ENCODE measurements at places on chromosomes 7 and 10.

GRCh38 chr10:95864906-95865813, 42.6 kb upstream of the CC2D2B start:
- DNase-seq: no peak

GRCh38 chr10:102970562-102971340, 52.7 kb downstream of the CNNM2 start:
- no peak for DNase-seq

DNA sequence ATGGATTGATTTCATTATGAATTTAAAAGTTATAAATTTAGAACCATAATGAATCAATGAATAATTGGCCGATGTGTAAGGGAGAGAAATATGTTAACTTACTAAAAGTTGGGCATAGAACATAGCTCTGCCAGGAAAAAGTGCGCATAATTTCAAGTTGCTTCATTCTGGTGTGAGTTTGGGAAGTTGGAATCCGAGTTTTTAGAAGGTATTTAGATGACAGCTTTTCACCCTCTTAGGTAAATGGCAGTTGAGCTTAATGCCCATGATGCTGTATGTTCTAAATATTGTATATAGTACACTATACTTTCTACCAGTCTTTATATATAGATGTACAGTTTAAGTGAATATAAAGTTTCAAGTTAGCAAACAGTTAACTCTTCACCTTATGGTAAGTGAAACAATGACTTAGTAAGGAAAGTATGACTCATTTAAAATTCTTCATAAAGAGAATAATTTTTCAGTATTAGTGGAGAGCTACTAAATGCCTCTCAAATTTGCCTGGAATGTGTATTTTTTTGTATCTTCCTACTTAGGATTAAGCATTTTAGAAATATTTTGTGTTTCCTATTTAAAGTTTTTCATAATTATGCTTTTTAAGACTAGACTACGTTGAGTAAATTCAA, 1.6 kb downstream of the C1GALT1 start:
- no peak for DNase-seq

GRCh38 chr10:30962522-30962921, 69.1 kb downstream of the ZNF438 start:
- no peak for DNase-seq

DNA sequence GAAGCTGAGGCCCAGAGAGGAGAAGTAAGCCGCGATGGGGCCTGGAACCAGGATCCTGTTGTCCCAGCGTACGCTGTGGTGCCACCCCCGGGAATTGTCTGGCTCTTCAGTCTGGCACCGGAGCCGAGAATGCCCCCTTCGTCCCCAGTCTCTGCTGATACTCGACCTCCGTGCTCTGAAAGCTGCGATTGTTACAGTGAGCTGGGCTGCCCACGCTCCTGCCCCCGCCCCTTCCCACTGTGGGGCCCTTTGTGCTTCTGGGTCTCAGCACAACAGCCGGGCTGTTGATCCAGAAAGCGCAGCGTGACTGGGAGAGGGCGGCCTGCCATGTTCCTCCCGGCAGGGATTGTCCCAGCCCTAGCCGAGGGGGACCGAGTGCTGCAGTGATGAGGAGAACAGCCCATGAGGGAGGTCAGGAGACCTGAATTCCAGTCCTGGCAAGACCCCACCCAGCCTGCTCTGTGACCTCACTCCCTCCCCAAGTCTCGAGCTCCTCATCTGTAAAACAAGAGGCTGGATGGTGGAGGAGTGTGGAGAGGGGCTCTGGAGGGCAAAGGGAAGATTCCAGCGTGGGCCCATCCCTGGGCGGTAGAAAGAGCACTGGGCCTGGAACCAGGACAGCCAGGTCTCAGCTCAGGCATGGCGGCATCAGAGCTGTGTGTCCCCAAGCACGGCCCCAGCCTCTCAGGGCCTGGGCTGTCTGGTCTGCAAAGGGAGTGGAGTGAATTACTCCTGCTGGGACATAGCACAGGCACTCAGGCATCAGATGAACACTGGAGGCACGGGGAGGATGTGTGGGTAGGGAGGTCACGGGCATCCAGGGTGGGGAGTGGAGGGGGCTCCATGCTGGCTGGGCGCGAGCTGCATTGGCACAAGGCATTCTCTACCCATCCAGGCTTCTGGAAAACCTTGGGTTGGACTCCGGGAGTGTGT, 43.6 kb downstream of the TSPAN15 start:
- no peak for DNase-seq

DNA sequence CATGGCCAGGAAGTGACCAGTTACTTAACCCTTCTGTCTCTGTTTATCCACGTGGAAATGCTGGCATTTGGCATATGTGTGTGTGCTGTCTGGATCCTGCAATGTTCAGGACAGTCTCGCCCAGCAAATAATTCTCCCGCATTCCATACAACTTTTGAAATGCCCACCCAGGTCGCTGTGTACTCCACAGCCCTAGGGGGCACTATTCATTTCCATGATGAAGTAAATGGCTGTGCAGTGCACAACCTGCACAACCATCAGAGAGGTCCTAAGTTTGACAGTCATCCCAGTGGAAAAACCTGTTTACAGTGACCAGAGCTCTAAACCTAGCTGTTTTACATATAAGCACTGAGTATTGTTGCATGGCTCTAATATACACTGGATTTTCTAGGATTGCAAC, 38.1 kb downstream of the ZNF503 start:
- no peak for DNase-seq

GRCh38 chr10:62919776-62920175, 103.6 kb upstream of the EGR2 start:
- DNase-seq: no peak

DNA sequence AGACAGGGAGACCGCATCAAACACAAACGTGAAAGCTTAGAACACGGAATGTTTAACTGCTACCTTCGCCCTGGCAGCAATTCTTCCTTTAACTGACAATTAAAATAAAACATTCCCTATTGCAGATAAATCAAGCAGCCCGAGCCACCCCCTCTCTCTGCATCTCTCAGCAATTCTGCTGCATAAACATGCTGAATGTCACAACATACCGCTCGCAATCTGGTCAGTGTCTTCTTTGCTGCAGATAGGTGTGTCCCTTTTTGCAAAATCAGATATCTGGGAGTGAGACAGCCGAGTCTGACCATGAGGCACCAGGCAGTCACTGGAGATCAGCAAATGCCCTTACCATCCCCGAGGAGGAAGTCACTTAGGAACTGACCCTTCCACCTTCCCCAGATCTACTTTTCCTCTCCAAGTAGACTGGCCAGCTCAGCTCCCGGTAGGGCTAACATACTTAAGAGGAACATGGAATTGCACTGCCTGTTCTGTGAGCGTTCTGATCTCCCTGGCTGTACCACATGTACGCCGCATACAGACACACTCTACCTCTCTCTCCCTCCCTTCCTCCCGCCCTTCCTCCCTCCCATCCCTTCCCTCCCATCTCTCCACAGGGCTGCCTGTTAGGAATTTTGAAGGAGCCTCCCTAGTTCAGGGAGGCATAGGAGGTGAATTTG, at the start of gene FRMD4A:
FRMD4A (minus strand) TSS at position 537 of the 674 bp plus-strand sequence.
- no peak for DNase-seq

GRCh38 chr10:68601501-68602265, 41.5 kb downstream of the TET1 start:
- DNase-seq: no peak

DNA sequence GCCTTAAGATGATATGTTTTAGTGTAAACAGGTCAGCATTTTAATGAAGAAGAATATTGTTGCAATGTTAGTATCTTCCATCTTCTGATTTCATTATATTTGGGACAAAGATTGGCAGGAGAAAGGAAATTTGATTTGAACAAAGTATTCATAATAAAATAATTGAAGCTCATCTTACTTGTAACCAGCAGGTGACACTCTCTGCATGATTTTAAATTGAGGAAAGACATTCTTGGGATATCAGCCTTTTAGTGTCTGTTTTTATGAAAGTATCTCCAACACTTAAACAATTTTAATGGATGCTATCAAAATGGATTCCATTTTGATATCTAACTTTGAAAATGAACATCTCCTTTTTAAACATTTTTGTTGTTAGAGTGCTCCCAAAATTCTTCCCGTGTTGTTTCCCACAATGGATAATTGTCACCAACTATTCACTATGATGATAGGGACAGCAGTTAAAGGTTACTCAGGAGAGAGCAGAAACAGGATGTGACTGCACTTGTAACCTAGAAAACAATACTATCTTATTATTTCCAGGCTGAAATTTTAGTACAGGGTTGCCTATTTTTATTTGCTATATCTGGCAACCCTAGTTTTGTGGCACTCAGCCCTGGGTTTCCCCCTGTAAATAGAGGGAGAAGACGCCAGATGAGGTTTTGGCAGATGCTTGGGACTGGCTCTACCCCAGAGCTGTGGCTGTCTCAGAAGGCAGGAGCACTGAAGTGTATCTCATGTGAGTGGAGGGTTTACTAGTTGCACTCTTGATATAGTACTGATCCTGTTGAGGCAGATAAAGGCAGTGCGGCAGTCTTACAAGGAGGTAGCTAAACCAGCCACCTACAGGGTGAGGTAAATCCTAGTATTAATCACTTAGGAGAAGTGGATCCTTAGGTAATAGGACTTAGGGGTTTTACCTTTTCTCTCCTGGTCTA, 31.0 kb upstream of the ABCB4 start:
- no peak for DNase-seq

- no peak for DNase-seq
Measured at GRCh38 chr10:15167411-15168290, 842 bp downstream of the NMT2 start.

- no peak for DNase-seq
Measured at GRCh38 chr10:64534616-64535015, 1013.4 kb downstream of the REEP3 start.

DNA sequence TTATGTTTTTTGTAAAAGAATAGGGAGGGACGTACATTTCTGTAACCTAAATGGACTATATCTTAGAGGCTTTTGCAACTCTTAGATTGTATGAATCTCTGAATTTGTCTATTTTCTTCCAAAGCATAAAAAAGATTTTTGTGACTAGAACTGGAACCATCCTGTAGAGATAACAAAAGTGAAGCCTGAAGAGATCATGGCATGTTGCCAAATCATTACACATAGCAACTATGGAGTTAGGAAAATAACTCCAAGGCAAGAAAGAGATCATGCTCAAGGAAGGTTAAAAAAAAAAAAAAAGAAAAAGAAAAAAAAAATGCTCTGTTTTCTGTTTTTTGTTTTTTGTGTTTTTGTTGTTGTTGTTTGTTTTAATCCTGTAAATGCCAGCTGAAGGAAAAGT, 567.7 kb upstream of the ZWINT start:
- DNase-seq: no peak

DNA sequence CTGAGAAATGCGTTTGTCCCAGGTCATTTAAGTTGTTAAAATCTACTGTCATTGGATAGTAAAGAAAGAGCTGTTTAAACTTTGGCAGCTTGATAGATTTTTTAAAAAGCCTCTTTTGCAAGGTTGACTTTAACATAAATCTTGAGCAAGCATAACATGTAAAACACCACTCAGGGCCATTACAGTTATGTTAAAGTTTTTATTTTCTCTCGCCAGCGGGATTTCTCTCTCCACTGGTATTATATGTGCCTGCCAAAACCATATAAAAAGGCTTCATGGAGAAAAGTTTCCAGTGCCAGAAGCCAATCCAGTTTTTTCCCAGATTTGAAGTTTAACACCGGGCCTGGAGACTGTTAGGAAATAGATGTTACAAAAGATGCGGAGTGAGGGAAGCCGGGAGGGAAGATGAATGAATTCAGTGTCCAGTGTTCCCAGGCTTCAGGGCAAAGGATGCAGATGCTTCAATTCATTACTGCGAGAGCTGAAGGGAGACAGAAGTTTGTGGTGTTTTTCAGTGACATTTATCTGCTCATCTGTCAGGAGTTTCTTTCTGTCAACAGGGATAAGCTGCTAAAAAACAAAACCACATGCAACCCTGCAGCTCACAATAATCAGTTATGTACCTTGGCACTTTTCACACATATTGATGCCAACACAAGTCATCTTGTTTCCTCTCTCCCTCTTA, 155.5 kb downstream of the SPAG6 start:
- no peak for DNase-seq

DNA sequence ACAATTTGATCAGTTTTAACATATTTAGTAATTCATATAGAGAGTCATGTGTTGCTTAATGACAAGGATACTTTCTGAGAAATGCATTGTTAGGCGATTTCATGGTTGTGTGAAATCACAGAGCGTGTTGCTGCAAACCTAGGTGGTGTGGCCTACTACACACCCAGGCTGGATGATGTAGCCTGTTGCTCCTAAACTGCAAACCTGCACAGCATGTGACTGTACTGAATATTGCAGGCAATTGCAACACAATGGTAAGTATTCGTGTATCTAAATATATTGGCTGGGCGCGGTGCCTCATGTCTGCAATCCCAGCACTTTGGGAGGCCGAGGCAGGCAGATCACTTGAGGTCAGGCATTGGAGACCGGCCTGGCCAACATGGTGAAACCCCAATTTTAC, 73.7 kb upstream of the BAIAP2L1 start:
- DNase-seq: no peak

GRCh38 chr7:153887749-153888569, 164.2 kb upstream of the DPP6 start:
- no peak for DNase-seq

- DNase-seq: no peak
Measured at GRCh38 chr7:30304177-30304884, 19.9 kb downstream of the ZNRF2 start.

DNA sequence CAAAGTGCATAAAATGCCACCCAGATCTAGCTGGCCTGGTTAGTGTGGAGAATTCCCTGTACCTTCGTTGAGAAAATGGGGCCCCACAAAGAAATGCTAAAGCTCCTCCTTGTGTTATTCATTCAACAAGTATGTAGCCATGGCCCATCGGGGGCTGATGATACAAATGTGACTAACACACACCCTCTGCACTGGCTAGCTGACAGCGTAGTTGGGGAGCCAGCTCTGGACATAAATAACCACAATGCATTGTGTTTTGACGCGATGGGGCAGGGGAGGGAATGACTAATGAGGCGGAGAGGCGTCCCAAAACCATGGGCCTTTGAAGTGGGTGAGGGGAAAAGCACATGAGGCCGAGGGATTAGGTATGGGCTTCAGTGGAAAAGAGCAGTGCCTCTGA, 28.2 kb upstream of the ASL start:
- no peak for DNase-seq

- no peak for DNase-seq
Measured at GRCh38 chr10:17787087-17787961, 21.8 kb upstream of the MRC1 start.

GRCh38 chr7:151437159-151437553, 2.8 kb downstream of the CRYGN start:
- no peak for DNase-seq

DNA sequence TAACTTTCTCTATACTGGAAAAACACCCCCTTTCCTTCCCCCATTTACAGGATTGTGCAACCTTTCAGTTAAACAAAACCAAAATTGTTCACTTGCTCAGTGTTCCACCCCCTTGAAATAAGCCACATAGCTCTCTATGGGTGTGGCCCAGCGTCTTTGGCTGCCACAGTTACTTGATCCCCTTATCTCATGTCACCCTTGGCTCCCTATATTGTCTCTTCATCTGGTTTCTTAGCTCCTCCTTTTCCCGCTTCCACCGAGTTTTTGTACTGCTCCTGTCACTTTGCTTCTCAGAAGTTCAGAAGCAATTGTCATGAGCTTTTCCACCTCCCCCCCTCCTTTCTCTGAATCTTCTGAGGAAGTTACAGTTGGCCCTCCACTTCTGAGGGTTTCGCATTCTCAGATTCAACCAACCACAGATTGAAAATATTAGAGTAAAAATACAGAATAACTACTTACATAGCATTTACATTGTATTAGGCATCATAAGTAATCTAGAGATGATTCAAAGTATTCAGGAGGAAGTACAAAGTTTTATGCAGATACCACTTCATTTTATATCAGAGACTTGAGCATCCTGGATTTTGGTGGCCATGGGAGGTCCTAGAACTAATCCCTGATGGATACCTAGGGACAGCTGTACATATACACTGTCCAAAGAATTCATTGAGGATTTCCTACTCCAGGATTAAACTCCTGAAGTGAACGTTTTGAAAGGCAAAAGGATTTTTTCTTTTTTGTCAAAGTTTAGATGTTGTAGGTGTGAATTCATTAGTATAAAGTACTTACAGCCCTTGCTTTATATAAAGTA, 60.4 kb downstream of the ADD3 start:
- DNase-seq: no peak

Measured in NCI-H2107 (cell line).